MV-4-11 (cell line): ENCODE measurements at places on chromosomes 6 and 20.

- peak; percentile 72 for DNase-seq
These were observed 26.1 kb downstream of the BFSP1 start for GRCh38 chr20:17504898-17505635.

- peak; percentile 59 for DNase-seq
These were observed 22.5 kb upstream of the HFE start for GRCh38 chr6:26064619-26065257.

GRCh38 chr6:135883536-135883935, 32.0 kb downstream of the PDE7B start:
- DNase-seq = no peak

- DNase-seq = no peak
These were observed 766.8 kb upstream of the MAN1A1 start for GRCh38 chr6:120116343-120116742.

DNA sequence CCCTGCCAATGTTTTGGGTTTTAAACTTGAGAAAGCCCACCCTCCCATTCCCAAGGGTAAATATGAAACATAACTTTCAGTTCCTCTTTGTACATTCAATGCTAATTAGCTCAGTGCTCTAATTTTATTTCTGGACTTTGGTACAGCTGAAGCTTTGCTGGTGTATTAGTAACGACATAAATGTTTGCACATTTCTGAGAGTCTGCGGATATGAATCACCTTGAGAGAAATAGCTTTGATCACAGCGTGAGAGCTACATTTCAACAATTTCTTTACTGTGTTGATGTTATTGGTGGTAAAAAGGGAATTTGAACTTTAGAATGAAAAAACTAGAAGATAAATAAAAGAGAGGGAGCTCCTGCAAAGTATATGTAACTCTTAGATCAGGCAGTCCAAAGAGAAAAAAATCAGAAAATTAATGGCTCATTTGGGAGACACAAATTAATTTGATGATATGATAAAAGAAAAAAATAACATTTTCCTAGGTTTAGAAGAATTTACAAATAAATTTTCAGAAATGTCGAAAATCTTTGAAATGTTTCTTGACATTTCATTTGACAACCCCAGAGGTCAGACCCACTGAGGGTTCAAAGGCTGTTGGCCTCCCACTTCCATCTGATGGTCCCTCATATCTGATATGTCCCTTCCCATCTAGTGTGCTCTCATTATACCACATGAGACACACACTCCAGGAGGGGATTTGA, 38.5 kb upstream of the CAP2 start:
- DNase-seq = no peak

DNA sequence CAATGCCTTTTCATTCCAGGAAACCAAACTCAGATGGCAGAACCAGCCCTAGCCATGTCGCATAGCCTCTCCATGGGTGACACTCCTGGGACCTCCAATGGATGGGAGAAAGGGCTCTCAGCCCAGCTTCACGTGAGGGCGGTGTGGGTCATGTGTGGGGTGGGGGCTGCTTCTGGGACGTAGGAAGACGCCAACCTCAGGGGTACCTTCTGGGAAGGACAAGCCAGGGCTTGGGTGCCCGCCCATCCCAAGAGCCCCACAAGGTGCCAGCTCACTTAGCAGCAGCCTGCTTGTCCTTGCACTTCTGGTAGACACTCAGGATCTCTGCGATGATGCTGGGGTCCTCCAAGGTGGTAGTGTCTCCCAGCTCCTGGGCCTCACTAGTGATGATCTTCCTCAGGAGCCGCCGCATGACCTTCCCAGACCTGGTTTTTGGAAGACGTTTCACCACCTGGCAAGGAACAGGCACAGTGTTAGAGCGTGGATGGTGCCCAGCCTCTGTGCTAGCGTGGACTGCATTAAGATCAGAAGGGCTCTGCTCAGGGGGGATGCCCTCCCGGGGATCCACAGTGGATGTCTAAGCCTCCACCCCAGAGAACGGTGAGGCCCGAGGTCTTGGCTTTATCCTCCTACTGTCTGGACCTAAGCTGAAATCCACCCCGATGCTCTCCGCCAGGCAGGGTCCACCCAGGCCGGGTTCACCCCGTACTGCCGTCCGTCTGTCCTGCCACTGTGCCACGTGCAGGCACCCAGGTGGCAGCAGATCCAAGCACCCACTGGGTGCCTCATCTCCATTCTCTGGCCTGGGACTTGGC, 15.1 kb upstream of the APMAP start:
- no peak for DNase-seq

- no peak for DNase-seq
These were observed 17.7 kb upstream of the ADGRF4 start for GRCh38 chr6:47680724-47681123.

DNA sequence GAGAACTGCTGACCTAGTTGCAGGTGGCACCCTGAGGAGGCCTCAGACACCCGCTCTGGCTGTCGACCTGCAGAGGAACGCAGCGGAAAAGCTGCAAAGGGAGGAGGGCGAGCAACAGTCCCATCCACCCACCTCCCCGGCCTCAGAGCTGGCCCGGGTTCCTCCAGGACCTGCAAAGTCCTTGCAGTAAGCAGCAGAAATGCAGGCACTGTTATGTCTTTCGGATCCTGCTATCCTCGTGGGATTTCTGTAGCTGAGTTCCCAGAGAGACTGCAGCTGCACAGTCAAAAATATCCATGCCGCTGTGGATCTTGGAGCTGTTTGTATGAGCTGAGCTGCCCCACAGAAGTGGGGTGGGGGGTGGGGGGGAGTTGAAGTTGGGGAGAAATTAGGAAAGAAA, 251.3 kb downstream of the ANKRD60 start:
- DNase-seq = no peak

- DNase-seq = no peak
These were observed 12.6 kb downstream of the ADTRP start for GRCh38 chr6:11766043-11766442.

- DNase-seq = no peak
These were observed 5.5 kb upstream of the NPBWR2 start for GRCh38 chr20:64112691-64113443.
